MG63 (cell line): ENCODE measurements at places on chromosomes 12 and 14.

- no peak for DNase-seq
Measured at GRCh38 chr14:61460718-61461611, 139.6 kb downstream of the PRKCH start.

- DNase-seq = no peak
Measured at GRCh38 chr14:86912709-86913108, 1080.3 kb downstream of the GALC start.

- DNase-seq = no peak
Measured at GRCh38 chr12:45701296-45701695, 28.2 kb upstream of the ARID2 start.

DNA sequence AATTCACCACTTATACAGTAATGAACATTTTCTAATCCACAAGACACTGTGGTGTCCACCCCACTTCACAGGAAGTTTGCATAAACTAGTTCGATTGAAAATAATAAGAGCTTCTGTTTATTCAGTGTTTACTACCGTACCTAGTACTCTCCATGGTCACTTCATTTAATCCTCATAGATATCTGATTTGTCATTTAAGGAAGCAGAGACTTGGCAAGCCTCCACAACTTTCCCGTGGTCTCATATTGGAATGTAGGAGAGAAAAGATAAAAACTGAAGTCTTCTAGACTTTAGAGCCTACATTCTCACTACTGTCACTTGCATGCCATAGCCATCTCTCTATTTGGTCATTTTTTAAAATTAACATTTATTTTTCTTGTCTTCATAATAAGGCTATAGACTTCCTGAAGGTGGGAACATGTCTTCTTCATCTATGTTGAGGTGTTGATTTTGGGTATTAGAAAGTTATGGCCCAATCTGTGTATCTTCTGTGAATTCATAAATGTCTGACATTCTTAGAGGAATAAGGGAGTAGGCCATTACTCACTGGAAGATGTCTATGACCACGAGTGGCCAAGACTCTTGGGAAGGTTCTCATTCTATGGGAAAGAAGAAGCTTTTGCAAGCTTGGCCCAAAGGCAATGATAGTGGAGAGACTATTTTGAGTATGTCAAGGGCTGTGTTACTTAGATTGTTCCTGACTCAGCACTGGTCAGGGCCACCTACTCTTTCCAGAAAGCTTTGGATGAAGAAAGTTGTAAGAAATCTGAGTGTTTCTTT is 423.7 kb downstream of the LRIG3 start:
- DNase-seq = no peak

DNA sequence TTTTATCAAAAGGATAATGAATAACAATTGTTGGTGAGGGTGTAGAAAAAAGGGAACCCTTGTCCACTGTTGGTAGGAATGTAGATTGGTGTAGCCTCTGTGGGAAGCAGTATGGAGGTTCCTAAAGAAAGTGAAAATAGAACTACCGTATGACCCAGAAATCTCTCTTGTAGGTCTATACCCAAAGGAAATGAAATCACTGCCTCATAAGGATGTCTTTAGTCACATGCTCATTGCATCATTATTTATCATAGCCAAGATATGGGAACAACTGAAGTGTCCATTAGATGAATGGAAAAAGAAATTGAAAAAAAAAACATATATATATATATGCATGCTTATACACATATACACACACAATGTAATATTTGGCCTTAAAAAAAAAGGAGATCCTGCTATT is 158.8 kb upstream of the NPAS3 start:
- DNase-seq = no peak

DNA sequence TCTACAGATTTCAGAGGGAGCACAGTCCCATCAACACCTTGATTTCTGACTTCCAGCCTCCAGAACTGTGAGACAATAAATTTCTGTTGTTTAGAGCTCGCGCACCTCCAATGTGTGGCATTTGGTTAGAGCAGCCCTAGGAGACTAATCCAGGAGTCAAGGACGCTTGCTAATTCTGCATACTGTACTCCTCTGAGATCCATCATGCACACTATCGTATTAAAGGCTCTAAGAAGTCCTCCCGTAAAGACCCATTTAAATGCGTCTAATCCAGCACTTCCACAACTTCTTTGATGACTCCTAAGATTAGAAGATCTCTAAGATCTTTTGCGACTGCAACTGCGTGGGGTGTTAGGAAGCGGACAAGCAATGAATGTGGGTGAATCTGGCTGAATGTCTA is 30.4 kb downstream of the MAP1LC3B2 start:
- no peak for DNase-seq

DNA sequence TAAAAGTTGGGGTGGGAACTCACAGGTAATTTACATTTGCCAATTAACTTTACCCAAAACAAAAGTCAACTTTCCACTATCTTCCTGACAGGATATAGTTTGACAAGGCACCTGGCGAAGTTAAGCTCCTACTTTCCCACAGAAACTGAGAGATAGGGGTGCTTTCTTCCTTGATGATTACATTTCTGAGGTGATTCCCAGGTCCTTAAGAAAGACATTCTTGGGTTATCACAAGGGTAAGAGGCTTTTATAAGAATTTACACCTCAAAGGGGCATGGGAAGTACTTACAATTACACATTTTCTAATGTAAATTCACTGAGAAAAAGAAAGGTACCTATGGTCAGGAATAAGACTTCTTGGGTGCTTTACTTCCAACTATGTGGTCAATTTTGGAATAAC is 660.9 kb upstream of the MGAT4C start:
- no peak for DNase-seq

DNA sequence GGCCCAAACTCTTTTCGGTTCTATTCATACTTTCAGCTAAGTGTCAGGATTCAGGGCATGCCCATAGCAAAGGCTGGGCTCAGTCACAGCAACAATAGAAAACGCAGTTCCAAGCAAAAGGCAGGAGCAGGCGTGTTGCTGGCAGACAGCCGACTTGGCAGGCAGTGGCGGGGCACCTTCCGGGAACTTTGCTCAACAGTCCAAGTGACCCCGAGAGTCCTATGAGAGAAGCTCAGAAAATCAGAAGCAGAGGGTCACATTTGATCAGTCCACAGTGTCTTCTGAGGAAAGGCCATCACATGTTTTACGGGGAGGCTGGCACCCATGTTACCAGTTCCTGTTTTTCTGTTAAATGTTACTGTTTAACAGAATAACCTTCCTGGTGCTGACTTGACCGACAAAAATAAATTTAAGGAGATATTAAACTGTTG is 115.0 kb downstream of the DACT1 start:
- peak; percentile 50 for DNase-seq

DNA sequence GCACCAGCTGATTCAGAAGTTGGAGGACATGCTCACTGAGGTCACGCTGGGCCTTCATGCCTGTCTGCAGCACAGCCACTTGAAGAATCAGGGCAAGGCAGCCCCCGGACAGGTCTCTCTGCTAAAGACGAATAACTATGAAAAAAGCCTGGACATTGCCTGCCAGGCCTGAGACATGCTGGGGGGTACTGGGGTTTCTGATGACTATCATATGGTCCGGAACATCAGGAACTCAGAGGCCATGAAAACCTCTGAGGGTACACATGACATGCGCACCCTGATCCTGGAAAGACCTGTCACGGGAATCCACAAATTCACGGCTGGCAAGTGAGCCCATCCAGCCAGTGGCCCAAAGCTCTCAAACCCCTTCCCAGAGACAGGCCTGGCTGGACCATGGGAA is 8.8 kb upstream of the C12orf42 start:
- no peak for DNase-seq

- DNase-seq = peak; percentile 70
Measured at GRCh38 chr12:118402251-118402650, 25.9 kb downstream of the SUDS3 start.
